ENCODE measurements at places on chromosomes 1 and 21.

GRCh38 chr1:21899987-21900386, 37.1 kb downstream of the HSPG2 start:
- DNase-seq, result no peak

DNA sequence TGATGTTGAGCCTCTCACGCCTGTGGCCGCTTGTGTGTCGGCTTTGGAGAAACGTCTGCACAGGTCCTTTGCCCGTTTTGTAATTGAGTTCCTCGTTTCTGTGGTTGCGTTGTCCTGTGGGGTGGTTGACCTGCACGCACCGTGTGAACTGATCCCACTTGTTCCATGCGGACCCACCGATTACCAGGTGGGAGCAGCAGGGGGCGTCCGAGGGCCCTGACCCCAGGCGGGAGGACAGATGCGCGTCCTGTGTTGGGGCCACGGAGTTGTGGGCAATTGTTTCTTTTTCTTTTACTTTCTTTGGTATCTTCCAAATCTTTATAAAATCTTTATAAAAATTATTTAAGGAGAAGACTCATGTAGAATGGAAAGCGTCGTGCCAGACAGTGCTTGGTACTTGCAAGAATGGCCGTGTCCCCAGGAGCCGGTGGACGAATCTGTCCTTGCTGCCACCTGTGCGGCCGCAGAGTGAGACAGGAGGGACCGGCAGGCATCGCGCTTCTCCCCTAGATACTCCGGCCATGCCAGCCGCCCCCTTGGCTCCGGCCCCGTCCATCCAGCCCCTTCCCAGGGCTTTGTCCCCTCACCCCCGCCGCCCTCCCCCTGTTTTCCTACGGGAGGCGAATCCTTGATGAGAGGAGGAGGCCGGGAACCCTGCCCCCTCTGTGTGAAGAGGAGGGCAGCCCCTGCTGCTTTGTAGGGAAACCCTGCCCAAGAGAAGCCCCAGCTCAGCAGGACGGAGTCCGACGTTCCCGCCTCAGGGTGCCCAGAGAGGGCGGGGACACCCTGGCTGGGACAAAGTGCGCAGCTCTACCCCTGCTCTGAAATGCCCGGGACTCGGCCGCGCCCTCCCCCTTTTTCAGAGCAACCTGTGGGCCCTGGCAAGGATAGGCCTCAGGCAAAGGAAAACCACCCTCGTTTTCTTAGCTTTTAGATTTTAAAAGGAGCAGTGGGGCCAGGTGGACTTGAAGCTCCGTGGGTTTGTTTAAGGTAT, 41.7 kb downstream of the PRKCZ start:
- peak; percentile 14 for DNase-seq

DNA sequence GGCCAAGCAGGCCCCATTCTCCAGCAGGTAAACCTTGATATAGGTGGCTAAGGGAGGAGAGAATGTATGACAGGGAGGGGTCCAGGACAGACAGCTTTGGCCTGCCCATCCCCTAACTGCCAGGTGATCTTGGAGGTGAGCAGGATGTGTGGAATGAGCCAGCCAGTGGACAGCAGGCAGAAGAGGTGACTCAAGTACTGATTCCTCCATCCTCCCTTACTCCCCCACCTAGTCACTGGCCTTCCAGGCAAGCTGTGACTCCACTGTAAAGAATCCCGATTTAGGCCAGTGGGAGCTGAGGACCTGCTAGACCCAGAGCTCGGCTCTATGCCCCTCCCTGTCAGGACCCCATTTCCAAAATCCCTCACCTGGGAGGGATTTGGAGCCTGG, 36.6 kb downstream of the RIMS3 start:
- no peak for DNase-seq

GRCh38 chr1:55128418-55128995, 86.7 kb downstream of the USP24 start:
- no peak for DNase-seq

DNA sequence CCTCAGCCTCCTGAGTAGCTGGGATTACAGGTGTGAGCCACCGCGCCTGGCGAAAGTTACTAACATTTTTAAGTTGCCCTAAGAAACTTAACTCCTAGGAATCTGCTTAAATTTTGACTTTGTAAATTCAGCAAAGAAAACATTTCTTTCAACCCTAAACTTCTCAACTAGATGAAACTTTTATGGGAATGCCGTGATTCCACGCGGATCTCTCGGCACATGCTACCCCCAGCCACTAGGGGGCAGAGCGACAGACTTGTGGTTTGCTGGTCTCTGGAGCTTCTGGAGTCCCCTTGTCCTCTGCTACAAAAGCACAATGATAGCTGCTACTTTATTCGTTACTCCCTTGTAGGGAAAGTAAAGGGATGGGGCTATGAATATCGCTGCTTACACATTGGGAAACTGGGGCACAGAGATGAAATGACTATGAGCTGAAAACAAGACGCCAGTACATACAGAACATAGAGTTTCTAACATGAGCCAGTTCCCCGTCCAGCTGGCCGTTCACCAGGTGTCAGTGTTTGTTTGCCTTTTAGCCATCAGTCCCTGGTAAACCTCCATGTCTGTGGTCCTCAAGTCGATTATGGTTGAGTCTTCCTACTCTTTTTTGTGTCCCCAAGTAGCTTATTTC, 114.7 kb downstream of the PBX1 start:
- no peak for DNase-seq
